Motor neuron (in vitro differentiated cells): ENCODE measurements at places on chromosomes 3 and 15. TPM values are rescaled to one million over a fixed set of nuclear protein-coding genes. Genes with fewer than 3 reads are reported as not detected.

GRCh38 chr3:62818347-62818746, 56.9 kb downstream of the CADPS start:
- ATAC-seq: no peak

GRCh38 chr3:12722226-12722625, 36.8 kb downstream of the TMEM40 start:
- ATAC-seq: no peak

GRCh38 chr3:45656575-45657363, 32.4 kb upstream of the SACM1L start:
- peak; percentile 64 for ATAC-seq

- no peak for ATAC-seq
Observed at GRCh38 chr3:185988080-185988815, 50.4 kb upstream of the TRA2B start.

DNA sequence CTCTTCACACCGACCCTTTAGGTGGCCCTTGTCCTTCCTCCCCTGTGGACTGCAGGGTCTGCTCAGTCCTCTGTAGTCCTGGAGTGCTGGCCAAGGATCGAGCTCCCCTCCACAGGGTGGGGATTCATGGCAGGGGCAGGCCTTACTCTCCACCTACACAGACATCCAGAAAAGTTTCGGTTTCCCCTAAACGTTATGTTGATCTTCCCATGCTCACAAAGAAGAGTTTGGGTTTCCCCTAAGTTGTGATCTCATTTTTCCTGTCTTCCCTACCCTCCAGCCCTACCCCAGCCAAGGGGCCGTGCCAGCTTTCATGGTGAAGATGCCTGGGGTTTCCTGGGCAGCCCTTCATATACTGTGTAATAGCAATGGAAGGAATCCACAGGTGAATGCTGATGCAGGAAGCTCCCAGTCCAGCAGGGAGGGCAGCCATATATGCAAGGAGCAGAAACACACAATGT, 10.3 kb downstream of the STOML1 start:
- no peak for ATAC-seq

GRCh38 chr15:101127506-101128076, 124.3 kb downstream of the CHSY1 start:
- peak; percentile 72 for ATAC-seq

DNA sequence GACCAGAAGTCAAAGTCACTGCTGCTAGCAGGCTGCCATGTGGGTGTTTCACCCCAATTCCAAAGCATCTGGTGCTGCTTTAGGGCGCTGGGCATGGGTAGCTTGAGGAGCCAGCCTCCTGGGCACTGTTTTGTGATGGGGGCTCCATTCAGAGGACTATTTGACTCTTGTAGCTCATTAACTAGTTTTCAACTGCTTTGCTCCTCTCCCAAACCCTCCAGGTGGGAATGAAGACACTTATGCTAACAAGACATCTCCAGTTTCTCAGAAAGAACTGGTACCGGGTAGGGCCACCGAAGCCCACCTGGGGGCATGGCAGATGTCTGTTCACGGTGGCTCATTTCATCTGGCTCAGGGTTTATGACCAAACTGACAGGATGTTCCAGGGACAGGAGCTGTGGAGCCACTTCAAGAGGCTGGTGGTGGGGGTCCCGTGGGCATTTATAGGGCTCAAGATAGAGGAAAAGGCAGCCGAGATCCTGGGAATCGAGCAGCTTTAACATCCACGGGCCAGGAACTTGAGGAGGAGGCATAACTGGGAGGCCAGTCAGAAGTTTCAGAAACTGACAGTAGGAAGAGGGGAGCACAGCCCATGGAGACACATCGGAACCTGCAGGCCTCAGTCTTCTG, 17.7 kb downstream of the AMOTL2 start:
- no peak for ATAC-seq

DNA sequence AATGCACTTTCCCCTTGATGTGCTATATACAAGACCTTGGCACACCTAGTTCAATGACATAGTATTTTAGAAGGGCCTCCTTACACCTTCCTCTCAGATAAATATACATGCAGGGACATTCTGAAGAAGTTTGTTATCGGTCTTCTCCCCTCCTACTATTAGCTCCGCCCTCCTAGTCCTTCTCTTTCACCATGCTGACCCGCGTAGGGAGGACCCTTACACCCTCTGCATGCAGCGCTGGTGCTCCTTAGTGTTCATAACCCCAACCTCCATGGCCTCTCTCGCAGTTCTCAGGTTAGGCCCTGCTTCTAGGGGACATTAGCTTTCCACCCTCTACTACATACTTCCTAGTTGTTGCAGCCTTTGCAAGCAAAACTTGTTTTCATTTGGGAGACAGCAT, 146.4 kb downstream of the PGPEP1L start:
- ATAC-seq: no peak

GRCh38 chr3:37640636-37641375, 220.9 kb upstream of the CTDSPL start:
- no peak for ATAC-seq

DNA sequence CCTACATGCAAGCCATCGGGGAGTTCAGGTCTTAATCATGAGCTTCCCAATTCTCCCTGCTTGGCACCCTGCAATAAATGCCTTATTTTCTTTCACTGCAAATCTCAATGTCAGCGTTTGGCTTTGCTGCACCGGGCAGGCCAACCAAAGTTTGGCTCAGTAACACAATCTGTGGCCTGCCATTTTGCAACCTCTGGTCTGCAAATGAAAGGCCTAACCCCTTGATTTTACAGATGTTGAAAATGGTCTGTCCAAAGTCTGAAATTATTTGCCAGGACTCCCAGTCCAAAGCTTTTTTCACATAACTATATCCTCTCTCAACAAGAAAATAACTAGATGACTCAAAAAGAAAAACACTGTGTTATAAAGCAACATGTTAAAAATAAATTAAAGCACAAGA, 34.0 kb upstream of the LEKR1 start:
- ATAC-seq: no peak

UBL7 gene
- 43.3 and 52.5 TPM in 2 replicates for total RNA-seq

ISLR gene
- total RNA-seq: 0.55 and 0.63 TPM in 2 replicates

DUSP7 gene
- total RNA-seq: 12.2 and 12.9 TPM in 2 replicates

TRMT10C gene
- total RNA-seq: 23.1 and 24.1 TPM in 2 replicates
